Activated CD4-positive, CD25-positive, alpha-beta regulatory T cell treated with anti-CD3 and anti-CD28 coated beads, Interleukin-2, amount 50 U/mL, for 72 hours (primary cell): ENCODE measurements at places on chromosomes 3 and 15.

GRCh38 chr15:37638691-37639090 is 295.7 kb upstream of the TMCO5A start:
- DNase-seq, result no peak

GRCh38 chr3:112508261-112508660 is 9.0 kb upstream of the BTLA start:
- no peak for DNase-seq

GRCh38 chr15:23081271-23081670 is 41.9 kb upstream of the TUBGCP5 start:
- no peak for DNase-seq

GRCh38 chr15:77877869-77878577 is 199.5 kb downstream of the TBC1D2B start:
- no peak for DNase-seq

GRCh38 chr3:11570251-11570650 is 73.5 kb downstream of the VGLL4 start:
- DNase-seq, result no peak

GRCh38 chr15:92383519-92384324 is 10.0 kb upstream of the ST8SIA2 start:
- DNase-seq, result no peak

DNA sequence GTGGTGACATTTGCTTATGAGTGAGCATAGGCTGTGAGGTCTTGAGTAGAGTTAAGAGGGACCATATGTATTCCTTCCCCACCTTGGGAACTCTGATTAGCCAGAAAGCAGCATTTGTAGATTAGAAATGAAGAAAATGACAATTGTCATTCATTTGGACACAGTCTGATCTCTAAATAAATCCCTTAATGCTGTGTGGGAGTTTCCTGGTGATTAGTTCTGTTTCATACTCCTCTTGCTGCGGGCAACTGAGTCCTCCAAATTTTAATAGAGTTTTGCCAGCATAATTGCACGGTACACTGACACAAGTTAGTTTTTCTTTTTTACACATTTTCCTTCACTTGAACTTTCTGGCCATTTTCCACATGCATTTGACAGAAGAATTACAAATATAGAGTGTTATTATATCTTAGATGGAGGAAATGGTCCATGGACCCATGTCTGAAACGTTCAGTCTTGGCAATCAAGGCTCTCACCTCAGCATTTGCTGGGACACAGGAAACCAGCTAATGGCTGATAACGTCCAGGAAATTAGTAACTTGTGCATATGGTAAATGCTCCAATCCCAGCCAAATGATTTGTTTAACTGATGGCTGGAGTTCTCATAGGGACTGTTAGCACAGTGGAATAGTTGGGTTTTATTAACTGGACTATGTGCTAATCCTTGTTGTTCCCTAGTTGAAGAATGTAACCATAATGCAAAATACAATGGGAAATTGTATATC is 321.2 kb downstream of the RBMS3 start:
- DNase-seq, result no peak
